ENCODE measurements at places on chromosomes 3 and 15. TPM values are rescaled to one million over a fixed set of nuclear protein-coding genes. Genes with fewer than 3 reads are reported as not detected.
A peak's percentile ranks its signal among the peaks of the same experiment; 100 is the strongest.

HERC2 gene
- 18.7 TPM for total RNA-seq

RCCD1 gene
- total RNA-seq: 11.0 TPM

MYLK gene
- 5.4 TPM for total RNA-seq

FETUB gene
- total RNA-seq: 0.09 TPM

TASOR gene
- total RNA-seq: 74.2 TPM

DNA sequence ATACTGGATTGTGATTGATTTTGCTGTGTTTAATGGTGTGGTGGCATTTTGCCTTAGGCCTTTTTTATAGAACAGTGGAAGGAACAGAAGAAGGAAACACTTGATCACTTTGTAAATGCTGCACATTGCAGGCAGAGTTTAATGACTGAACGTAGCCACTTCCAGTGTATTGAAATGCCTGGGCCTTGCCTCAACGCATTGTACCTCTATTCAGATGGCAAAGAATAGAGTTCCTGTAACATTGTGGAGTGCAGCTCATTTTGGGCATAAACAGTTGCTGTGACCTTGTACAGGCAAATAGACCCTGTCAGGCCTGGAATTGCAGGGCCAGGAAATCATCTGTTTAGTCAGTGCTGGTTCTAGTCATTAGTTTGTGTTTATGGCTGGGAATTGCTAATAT, 225.0 kb downstream of the EPHA3 start:
- DNase-seq: no peak
- H3K36me3 ChIP-seq: no peaks in the 10 kb centered on the region
- H3K27me3 ChIP-seq: no peaks in the 10 kb centered on the region
- H3K4me3 ChIP-seq: no peak overlapping the region
- no peak overlapping the region for H3K27ac ChIP-seq

GRCh38 chr3:143644370-143645089, 203.7 kb downstream of the SLC9A9 start:
- DNase-seq: peak; percentile 38
- no peaks in the 10 kb centered on the region for H3K27me3 ChIP-seq
- no peak overlapping the region for H3K27ac ChIP-seq
- H3K4me3 ChIP-seq: no peak overlapping the region
- H3K36me3 ChIP-seq: no peaks in the 10 kb centered on the region
- no peaks in the 10 kb centered on the region for H3K4me1 ChIP-seq

GRCh38 chr3:187922704-187923416, 177.6 kb upstream of the BCL6 start:
- H3K36me3 ChIP-seq: no peaks in the 10 kb centered on the region
- H3K4me1 ChIP-seq: peaks cover 57% of the 10 kb centered on the region
- DNase-seq: peak; percentile 47
- H3K27me3 ChIP-seq: no peaks in the 10 kb centered on the region

- H3K4me1 ChIP-seq: peaks cover 10% of the 10 kb centered on the region
- H3K27ac ChIP-seq: peak within 1 kb of the TSS; percentile 87
- H3K4me3 ChIP-seq: peak within 1 kb of the TSS; percentile 77
- DNase-seq: peak; percentile 94
These were observed at the start of gene POC1A for GRCh38 chr3:52154135-52155094. Gene POC1A (minus strand): TSS chr3:52154423. CDS start chr3:52154372, 51 bp downstream.

DNA sequence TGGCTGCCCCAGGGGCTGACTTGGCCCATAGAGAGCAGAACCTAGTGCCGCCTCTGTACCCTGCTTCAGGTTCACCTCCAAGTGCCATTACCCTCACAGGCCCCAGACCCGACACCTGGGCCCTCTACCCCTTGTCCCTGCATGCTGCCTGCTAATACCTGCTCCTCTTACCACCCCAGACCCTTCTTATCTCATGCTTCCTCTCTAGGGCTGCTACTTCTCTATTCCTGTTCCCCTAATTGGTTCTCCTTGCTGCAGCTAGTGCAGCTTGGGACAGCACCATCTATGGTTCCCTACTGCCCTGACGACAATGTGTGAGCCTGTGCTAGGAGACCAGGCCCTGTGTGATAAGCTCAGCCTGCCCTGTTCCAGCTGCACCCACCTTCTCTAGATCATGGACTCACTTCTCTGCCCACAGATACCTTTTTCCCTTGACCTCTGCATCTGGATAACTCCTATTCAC, 15.3 kb downstream of the HDAC11 start:
- no peaks in the 10 kb centered on the region for H3K27me3 ChIP-seq
- DNase-seq: no peak
- no peak overlapping the region for H3K4me3 ChIP-seq
- no peaks in the 10 kb centered on the region for H3K36me3 ChIP-seq
- H3K4me1 ChIP-seq: peaks cover 4% of the 10 kb centered on the region

DNA sequence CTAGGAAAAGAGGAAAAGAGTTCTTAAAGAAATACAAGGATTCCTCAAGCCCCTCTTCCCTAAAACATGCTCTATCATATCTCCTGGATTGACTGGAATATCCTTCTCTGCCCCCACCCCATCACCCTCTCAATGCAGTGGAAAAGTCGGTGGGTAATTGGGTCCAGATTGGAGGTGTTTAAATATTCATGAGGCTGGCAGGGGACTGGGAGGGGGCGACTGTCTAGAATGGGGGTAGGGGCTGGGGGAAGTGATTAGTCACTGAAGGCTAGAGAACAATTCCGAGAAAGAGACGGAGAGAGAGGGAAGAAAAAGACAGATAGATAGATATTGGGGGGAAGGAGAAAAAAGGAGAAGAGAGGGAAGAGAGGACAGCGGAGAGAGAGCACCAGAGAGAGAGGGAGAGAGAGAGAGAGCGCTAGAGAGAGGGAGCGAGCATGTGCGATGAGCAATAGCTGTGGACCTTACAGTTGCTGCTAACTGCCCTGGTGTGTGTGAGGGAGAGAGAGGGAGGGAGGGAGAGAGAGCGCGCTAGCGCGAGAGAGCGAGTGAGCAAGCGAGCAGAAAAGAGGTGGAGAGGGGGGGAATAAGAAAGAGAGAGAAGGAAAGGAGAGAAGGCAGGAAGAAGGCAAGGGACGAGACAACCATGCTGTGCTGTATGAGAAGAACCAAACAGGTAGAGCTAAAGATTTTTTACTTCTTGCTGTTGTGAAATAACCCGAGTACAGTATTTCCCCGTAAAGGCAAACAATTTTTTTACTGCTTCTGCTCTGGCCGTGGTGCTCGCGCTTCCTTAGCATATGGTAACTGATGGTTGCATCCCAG, at the start of gene GAP43:
Gene GAP43 (plus strand): TSS at position 467 of the 825 bp plus-strand sequence. CDS start 180 bp downstream, at position 647.
- no peak within 1 kb of the TSS for H3K27ac ChIP-seq
- DNase-seq: no peak
- no peak within 1 kb of the TSS for H3K4me3 ChIP-seq
- H3K27me3 ChIP-seq: peaks cover 7% of the 10 kb centered on the region
- no peaks in the 10 kb centered on the region for H3K36me3 ChIP-seq

- no peaks in the 10 kb centered on the region for H3K36me3 ChIP-seq
- no peak overlapping the region for H3K27ac ChIP-seq
- no peaks in the 10 kb centered on the region for H3K27me3 ChIP-seq
- DNase-seq: no peak
These were observed 183.6 kb downstream of the MCTP2 start for GRCh38 chr15:94414916-94415315.

- no peaks in the 10 kb centered on the region for H3K36me3 ChIP-seq
- H3K27ac ChIP-seq: no peak overlapping the region
- H3K4me3 ChIP-seq: no peak overlapping the region
- H3K4me1 ChIP-seq: no peaks in the 10 kb centered on the region
These were observed 409.0 kb downstream of the TAFA4 start for GRCh38 chr3:68523330-68523729.

DNA sequence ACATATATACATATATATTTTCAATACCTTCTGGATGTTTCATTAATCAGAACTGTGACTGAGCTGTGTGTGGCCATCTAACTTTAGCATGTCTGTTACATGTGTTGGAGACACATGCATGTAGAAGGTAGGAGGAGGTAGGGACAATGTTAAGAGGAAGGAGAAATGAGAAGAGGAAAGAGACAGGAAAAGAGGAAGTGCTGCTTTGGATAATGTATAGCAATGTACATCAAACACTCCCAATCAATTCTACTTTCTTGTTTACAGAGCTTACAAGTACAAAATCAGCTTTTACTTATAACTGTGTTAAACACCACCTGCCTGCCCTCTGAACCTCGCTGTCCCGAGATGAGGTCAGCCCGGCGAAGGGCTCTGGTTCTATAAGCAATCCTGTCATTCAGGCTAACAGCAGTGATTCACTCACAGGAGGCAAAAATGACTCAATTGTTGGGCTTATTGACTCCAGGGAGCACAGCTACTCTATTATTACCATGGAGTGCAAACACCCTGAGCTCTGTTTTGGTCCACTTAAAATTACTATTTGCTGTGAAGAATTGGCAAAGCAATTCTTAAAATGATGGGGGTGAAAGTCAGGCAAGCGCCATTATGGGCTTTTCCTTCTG, 188.9 kb downstream of the MEIS2 start:
- no peak for DNase-seq
- H3K27ac ChIP-seq: no peak overlapping the region
- H3K4me1 ChIP-seq: no peaks in the 10 kb centered on the region
- H3K27me3 ChIP-seq: no peaks in the 10 kb centered on the region
- no peaks in the 10 kb centered on the region for H3K36me3 ChIP-seq
- no peak overlapping the region for H3K4me3 ChIP-seq

DNA sequence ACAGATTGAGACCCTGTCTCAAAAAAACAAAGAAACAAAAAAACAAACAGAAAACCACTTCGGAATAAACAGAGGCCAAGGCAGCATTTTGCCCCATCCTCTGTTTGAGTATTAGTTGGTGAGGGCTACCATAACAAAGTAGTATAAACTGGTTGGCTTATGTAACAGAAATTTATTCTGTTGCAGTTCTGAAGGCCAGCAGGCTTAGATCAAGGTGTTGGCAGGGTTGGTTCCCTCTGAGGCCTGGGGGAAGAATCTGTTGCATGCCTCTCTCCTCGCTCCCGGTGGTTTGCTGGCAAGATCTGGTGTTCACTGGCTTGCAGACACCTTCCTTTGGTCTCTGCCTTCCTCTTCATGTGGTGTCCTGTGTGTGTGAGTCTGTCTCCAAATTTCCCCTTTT, 261.6 kb downstream of the PDZRN3 start:
- no peak overlapping the region for H3K4me3 ChIP-seq
- no peaks in the 10 kb centered on the region for H3K27me3 ChIP-seq
- DNase-seq: no peak
- H3K36me3 ChIP-seq: no peaks in the 10 kb centered on the region
- H3K27ac ChIP-seq: no peak overlapping the region

DNA sequence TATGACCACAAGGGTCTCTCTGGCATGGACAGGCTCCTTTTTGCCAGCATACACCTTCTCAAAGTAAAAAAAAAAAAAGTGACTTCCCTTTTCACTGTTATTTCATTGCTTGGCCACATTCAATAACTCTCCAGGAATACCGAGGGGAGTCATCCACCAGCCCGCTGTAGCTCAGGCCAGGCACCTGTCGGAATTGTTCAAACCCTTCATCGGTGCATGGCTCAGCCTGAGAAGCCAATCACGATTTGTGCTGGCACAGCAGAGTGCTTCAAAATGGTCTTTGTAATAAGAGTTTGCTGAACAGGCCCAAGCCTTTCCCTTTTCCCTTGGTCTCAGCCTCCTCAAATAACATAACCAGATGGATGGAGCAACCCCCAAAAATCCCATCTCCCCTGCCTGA, 145.4 kb downstream of the PDZRN3 start:
- no peak overlapping the region for H3K4me3 ChIP-seq
- no peak for DNase-seq
- H3K36me3 ChIP-seq: no peaks in the 10 kb centered on the region
- H3K27me3 ChIP-seq: no peaks in the 10 kb centered on the region
- H3K27ac ChIP-seq: no peak overlapping the region
- H3K4me1 ChIP-seq: no peaks in the 10 kb centered on the region

DNA sequence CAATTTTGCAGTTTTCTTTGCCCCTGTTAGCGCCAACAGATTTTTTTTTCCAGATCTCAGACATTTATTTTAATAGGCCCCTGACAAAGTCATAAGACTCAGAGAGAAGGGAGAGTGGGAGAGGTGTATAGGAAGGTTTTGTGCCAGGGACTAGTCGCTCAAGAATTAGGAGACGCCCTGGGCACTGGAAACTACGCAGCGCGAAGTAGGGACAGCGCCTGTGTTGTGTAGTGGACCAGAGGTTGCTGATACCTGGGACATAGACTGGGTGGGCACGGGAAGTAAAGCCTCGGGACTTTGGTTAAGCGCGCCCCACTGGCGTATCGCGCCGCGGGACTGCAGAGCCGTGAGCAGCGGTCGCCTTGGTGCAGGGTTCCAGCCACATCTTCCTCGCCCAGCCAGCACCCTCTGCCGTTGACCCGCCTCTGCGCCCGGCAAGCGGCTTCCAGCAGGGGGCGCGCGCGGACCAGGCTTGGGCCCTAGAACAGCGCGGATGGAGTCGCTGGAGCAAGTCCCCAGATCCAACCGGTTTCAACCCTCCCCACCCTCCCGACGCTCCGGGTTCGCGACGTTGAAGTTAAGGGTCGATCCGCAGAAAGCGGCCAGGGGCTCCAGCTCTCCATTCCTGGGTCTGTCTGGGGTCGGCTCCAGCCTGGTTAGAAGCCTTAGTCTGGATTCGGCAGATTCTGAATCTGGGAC, 3.0 kb upstream of the ISLR2 start:
- H3K27me3 ChIP-seq: peaks cover 68% of the 10 kb centered on the region
- DNase-seq: peak; percentile 62
- peak overlapping the region; percentile 25 for H3K4me3 ChIP-seq
- H3K36me3 ChIP-seq: no peaks in the 10 kb centered on the region
- H3K27ac ChIP-seq: no peak overlapping the region

- no peak overlapping the region for H3K27ac ChIP-seq
- no peaks in the 10 kb centered on the region for H3K4me1 ChIP-seq
- H3K36me3 ChIP-seq: no peaks in the 10 kb centered on the region
- DNase-seq: no peak
These were observed 113.5 kb downstream of the CNTN4 start for GRCh38 chr3:2212206-2212605.

GRCh38 chr3:143439817-143440216, 320.2 kb downstream of the CHST2 start:
- H3K36me3 ChIP-seq: no peaks in the 10 kb centered on the region
- H3K4me3 ChIP-seq: no peak overlapping the region
- no peak for DNase-seq

GRCh38 chr15:28094732-28095521, 4.2 kb downstream of the OCA2 start:
- H3K4me1 ChIP-seq: peaks cover 24% of the 10 kb centered on the region
- peaks cover 75% of the 10 kb centered on the region for H3K27me3 ChIP-seq
- no peak overlapping the region for H3K27ac ChIP-seq
- H3K4me3 ChIP-seq: peak overlapping the region; percentile 58
- peak; percentile 37 for DNase-seq

- H3K4me3 ChIP-seq: no peak overlapping the region
- no peak for DNase-seq
- H3K36me3 ChIP-seq: no peaks in the 10 kb centered on the region
- no peak overlapping the region for H3K27ac ChIP-seq
- no peaks in the 10 kb centered on the region for H3K27me3 ChIP-seq
These were observed 189.7 kb downstream of the SHQ1 start for GRCh38 chr3:72658466-72659100.

DNA sequence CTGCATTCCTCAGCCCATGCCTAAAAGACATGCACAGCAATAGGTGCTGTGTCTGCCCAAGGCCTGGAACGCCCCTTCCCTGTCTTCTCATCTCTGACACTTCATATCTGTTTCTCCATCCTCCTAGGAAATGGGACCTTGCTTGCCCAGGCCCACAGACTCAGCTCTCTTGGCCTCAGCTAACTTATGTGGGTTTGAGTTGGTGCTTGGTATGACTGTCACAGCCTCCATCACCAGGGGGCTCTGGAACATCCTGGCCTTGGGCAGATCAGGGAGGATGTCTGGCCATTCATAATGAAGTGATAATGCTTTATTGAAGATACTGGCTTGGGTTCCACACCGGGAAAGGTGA, 156.7 kb upstream of the SMAD3 start:
- no peaks in the 10 kb centered on the region for H3K27me3 ChIP-seq
- H3K36me3 ChIP-seq: no peaks in the 10 kb centered on the region
- H3K4me3 ChIP-seq: no peak overlapping the region
- peaks cover 12% of the 10 kb centered on the region for H3K4me1 ChIP-seq
- no peak for DNase-seq
- no peak overlapping the region for H3K27ac ChIP-seq

Data from thymus (tissue), 14 donors.